ENCODE measurements at places on chromosomes 5 and 9.

DNA sequence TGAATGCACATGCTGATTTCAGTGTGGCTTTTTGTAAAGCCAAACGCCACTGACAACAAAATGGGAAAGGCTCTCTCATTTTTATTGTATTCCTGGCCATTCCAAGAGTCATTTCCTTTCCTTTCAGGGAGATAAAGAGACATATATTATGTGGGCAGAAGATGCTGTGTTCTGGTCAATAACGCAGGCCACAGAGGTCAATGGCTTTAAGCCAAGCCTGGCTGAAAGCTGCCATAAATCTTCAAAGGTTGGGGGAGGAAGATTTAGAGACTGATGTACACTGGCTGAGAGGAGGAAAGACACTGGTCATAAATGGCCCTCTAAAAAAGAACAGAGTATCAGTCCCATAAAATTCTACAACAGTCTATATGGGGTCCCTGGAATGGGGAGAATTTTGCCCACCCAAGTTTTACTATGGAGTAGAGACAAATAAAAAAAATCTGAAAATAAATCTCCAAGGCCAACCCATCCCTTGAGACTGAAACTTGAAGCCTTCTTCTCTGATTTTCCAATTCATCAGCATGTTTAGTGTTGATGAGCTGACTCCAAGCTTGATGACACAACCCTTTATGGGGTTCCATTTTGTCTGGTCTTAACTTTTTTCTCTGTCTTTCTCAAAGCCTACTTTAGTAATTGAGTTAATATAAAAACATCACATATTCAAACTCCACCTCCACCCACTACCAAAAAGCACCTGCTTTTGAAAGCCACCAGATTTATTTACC is 152.1 kb upstream of the SLC24A2 start:
- no peak for DNase-seq

DNA sequence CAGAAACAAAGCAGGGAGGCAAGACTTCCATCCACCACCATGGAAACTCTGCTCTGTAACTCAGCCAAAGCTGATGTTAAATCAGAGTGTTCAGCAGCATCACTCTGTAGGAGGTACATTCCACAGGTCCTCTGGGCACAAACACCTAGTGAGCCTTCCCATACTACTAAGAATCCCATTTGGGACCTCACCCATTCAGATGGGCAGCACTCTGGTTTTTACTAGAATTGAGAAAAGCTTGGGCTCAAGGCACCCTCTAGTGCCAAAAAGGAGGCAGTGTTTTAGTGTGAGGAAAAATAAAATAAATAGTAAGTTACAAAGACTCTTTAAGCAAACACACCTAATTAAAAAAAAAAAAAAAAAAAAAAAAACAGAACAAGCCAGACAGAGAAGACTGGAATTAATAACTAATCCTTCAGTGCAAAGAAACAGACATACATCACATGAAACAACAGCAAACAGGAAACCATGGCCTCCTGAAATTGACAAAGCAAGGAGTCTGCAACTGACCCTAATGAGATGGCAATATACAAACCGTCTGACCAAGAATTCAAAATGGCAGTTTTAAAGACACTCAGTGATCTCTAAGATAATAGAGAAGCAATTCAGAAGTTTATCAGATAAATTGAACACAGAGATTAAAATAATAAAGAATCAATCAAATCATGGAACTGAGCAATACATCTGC is 159.5 kb downstream of the GNA14 start:
- DNase-seq = no peak

GRCh38 chr5:178271726-178272479 is 39.3 kb upstream of the PHYKPL start:
- no peak for DNase-seq

GRCh38 chr5:5881294-5881693 is 458.8 kb downstream of the ICE1 start:
- DNase-seq = no peak

GRCh38 chr5:3282841-3283240 is 312.8 kb upstream of the IRX1 start:
- DNase-seq = no peak

DNA sequence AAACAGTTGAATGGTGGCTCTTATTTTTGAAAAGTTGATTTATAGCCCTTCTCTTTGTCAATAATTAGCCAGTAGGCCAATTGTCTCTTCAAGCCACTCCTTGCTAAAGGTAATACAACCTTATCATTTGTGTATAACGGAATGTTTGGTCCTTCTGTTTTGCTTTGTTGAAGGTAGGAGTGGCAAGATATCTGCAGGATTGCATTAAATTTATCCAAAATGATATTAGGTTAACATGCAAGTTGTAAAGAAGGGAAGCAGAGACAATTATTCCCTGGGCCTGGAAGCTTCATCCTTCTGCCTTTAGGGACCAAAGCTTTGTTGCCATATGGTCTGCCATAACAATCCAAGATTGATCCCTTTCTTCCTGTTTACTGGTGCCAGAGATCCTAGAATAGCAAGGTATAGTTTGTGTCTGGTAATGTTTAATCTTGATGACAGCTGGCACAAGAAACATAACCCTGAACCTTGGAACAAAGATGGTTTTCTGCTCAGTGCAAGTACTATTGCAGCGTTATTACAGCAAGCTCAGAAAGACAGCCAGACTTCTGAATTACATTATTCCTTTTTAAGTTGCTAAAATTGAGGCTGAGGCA is 15.5 kb upstream of the FSD1L start:
- DNase-seq = no peak

- DNase-seq = no peak
These were observed 34.0 kb downstream of the IDNK start for GRCh38 chr9:83656952-83657351.

DNA sequence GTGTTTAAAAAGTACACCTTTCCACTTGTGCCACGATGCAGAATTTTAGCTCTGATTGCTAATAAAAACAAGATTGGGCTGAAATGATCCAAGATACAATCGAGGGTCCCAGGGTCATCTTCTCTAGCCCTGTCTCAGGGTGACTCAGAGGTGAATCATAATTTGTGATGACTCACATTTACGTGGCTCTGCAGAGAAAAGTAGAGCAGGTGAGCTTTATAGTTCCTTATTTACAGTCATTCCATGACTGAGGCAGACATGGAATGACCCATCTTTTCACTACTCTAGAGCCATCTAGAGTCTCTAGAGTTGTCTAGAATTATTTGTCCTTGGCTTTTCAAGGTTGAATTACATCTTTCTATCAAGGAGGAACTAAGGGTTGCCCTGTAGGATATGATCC is 155.2 kb downstream of the GAS1 start:
- DNase-seq = no peak

- no peak for DNase-seq
These were observed 12.1 kb downstream of the DCAF12 start for GRCh38 chr9:34114436-34114835.

DNA sequence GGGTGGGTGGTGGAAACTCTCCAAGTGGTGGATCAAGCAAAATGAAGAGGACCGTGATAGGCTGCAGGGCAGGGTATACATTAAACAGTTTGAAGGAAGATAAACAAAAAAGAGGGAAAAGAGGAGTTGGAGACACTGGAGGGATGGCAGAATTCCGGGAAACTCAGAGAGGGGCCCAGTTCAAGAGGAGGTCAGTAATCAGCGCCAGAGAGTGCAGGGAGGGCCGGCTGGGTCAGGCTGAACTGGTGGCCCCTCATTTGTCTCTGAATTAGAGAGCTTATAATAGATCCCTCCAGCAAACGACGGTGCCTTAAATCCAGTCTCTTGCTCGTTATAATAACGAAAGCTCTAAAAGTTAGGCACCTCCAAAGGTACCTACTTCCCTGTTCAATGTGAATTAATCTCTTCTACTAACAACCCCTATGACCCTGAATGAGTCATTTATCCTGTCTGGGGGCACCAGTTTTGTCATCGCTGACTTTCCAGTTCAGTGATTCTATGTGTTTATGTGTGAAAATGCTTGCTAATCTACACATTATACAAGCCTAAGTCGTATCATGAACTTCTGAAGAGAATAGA is 2.4 kb upstream of the ZSWIM6 start:
- DNase-seq = peak; percentile 12

DNA sequence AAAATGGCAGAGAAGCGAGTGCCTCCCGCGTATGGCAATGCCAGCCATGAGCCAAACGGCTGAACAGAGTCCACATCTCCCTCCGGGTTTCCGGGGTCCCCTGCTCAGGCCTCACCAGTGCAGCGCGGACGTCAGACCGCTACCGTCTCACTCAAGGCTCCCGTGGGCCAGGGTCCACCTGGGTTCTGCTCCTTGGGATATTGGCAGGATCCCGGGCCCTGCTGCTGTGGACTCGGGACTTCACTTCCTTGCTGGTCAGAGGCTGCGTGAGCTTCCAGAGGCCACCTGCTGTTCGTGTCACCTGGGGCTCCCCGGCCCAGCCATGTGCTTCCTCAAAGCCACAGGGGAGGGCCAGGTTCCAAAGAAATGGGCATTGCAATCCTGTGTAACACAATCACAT is 38.4 kb upstream of the CLPTM1L start:
- no peak for DNase-seq

GRCh38 chr9:84897362-84898094 is 228.0 kb downstream of the NTRK2 start:
- no peak for DNase-seq

DNA sequence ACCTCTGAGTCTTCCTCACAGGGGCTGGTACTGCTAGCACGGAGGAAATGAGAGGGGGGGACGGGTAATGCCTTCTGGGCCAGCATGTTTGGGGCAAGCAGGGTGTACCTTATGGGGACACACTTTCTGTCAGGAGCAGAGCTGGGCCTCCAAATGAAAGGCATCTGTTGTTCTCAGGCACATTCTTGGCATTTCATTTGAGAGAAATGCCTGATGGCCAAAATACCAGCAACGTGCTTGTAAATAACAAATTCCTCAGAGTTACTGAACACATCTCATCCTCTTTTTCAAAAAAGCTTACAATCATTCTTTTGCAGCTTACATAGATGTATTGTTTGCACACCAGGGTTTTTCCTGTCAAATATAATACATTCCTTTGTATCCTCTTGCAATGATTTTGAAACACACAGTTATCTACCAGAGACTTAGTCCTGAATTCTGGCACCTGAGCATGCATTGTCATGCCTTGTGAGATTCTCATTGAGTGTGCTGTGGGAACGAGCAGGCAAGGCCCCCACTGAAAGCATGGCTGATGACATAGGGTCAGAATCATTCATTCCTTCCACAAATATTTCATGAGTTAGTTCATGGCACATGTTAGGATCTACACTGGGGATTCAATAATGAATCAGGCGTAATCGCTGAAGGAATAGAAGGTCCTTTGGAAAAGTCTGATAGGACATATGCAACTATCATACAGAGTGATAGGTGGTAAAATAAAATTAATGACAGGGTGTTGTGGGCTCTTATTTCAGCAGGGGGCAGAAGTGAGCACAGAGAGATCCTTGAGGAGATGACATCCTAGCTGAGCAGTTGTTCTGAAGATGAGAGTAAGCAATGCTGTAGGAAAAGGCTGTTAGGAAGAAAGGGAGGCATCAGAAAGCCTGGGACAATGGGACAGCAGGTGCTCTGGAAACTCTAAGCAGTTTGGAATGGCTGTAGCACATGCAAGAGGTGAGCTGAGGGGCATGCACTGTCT is 260.9 kb upstream of the TUT7 start:
- no peak for DNase-seq

Measured in T-helper 1 cell (primary cell).